Uterus (tissue), 4 donors: ENCODE measurements at places on chromosomes 12 and 14. TPM values are rescaled to one million over a fixed set of nuclear protein-coding genes. Genes with fewer than 3 reads are reported as not detected.

The TMEM132D gene
- total RNA-seq, result not detected

The KCNJ8 gene
- 19.0 TPM for total RNA-seq

The SLC25A47 gene
- total RNA-seq, result not detected

The TBX5 gene
- not detected for total RNA-seq

DNA sequence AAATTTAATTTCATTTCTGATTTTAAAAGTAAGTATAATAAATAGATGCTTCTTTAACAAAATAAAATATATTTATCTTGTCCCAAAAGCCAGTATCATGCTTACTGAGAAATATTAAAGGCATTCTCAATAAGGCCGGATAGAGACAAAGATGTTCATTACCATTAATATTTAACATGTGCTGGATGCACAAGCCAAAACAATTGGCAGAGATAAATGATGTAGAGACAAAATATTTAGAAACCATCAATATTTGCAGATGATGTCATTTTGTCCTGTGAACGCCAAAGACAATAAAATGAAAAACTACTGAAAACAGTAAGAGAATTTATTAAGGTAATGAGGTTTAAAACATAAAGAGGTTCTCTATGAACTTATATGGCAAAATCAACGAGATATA lies 313.5 kb downstream of the ITPR2 start:
- no peak for DNase-seq

GRCh38 chr14:64823305-64823861 lies 56.3 kb downstream of the SPTB start:
- DNase-seq, result peak; percentile 71
